ENCODE measurements at places on chromosomes 5 and 9. TPM values are rescaled to one million over a fixed set of nuclear protein-coding genes. Genes with fewer than 3 reads are reported as not detected.

The CATSPER3 gene
- total RNA-seq: under 0.01 TPM

The ACSL6 gene
- total RNA-seq: 0.26 TPM

GRCh38 chr9:37954581-37954981 is 50.7 kb upstream of the SLC25A51 start:
- DNase-seq: no peak

DNA sequence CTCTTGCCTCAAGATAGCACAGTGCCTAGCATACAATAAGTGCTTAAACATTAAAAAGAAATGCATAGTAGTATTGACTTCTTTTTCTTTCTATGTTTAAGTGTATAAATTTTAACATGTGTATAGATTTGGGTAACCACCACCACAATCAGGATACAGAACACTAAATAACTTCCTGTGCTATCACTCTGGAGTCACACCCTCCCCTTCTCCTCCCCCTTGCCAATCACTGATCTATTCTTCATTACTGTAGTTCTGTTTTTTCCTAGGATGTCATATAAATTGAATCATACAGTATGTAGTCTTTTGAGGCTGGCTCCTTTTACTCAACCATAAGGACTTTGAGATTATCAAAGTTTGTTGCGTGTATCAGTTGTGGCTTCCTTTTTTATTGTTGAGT is 68.5 kb downstream of the OSTF1 start:
- DNase-seq: no peak

All from fibroblast of lung (primary cell).